ENCODE measurements at places on chromosomes 7 and 10.
A peak's percentile ranks its signal among the peaks of the same experiment; 100 is the strongest.

- DNase-seq = no peak
Observed at GRCh38 chr7:120996988-120997345, 8.5 kb downstream of the CPED1 start.

GRCh38 chr10:126052171-126052570 is 155.8 kb downstream of the FANK1 start:
- DNase-seq = no peak

- DNase-seq = no peak
Observed at GRCh38 chr10:126907423-126907970, 2.3 kb downstream of the DOCK1 start.

DNA sequence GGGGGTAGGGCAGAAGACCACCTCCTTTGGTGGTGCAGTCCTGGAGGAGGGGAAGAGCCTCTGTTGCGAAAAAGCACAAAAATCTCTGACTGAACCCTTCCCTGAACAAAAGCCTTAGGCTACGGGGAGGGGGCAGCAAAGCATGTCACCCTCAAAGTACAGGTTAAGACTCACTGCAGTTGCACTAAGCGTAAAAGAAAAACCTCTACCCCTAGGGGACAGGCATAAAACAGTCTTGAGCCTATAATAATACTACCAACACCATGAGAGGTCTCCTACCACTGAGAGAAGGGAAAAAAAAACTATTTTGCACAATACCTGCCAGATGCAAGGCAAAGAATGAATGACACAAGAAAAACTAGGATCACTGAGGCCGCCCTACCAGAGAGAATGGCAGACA is 17.3 kb downstream of the TNPO3 start:
- DNase-seq = no peak

GRCh38 chr10:26857991-26858706 is 2.6 kb downstream of the ABI1 start:
- peak; percentile 9 for DNase-seq

GRCh38 chr7:100430493-100431285 is 1.1 kb downstream of the MEPCE start:
- no peak for DNase-seq

- no peak for DNase-seq
Observed at GRCh38 chr7:140659856-140660255, 12.9 kb upstream of the ADCK2 start.

DNA sequence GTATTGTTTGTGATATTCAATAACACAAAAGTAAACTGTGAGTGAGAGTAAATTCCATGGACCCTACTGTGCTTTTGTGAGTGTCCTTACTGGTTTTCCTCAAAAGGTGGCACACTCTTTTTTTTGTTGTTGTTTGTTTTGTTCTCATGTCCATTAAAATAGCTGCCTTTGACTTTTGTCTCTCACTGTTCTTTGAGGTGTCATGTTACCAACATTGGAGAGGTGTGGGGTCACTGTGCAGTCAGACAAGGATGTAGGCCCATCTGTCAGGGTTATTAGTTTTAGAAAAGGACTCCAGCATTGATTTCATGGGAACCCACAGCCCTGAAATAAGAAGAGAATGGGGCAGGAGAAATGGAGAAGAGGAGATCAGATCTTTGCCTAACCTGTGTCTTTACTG is 383.1 kb downstream of the SORCS3 start:
- no peak for DNase-seq

- DNase-seq = peak; percentile 84
Observed at GRCh38 chr7:93949423-93949822, 27.9 kb downstream of the GNG11 start.

DNA sequence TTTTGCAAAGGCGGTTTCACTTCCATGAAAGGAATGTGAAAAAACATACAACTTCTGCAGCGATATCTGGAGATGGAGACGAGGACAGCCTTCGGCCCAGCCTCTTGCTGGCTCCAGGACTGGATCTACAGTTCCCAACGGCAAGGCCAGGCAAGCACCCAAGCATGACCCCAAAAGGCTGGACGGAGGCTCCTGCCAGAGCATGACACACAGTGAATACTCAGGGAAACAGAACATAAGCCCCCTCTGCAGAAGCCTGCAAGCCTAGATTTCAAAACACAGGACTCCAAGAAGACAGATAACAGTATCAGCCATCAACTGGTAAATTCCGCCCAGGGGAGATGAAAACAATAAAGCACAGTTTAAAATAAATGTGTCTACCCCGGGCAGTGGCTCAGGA is 3.3 kb upstream of the LRRC27 start:
- no peak for DNase-seq

DNA sequence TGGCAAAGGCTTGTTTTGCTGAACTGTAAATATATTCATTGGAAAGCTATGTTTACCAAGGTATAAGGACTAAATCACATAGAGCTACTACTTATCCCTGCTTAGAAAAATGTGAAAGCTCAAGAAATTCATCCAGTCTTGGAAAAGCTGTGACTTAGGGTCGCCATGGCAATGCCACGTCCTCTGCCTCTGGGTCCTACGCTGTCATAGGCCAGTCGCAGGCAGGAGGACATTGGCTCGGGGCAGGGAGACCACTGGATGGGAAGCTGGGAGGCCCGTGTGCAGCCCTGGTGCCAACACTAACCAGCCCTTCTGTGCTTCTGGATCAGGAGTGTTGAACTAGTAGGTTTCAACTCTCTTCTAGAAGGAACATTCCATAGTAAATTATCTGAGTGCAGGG is 67.3 kb upstream of the PDZD8 start:
- no peak for DNase-seq

DNA sequence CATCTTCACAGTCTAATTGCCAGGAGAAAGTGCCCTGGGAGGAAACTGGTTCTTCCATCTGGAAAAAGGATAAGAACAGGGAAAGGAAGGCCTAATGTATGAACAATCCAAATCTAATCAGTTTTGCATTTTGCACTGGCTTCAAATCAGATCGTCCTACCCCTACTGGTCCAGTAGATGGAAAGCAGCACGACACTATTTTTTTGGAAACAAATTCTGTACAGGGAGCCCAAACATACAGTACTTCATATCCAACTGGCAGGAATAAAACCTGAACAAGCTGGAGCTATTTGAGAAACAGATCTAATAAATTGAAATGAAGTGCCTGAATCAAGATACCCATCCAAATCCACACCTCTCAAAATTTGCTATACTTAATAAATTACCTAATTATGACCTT is 36.5 kb downstream of the ETV1 start:
- DNase-seq = no peak

DNA sequence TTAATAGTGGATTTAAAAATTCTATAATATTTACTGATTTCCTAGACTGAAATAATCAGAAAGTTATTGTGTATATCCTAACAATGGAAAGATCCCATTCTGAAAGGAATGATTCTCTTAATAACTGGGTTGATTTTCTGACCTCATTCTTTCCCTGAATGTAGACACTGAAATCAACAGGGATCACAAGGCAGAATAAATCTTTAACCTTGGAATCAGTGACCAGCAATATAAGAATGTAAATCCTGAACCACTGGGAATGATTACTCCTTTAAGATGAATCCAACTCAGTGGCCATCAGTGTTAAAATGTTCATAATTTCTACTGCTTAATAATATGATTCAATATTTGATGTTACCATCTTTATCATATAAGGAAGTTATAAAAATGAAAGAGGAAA is 47.6 kb downstream of the ANKRD26 start:
- DNase-seq = no peak

- no peak for DNase-seq
Observed at GRCh38 chr7:44541876-44542610, 913 bp upstream of the NPC1L1 start.

GRCh38 chr10:123913688-123914268 is 22.2 kb upstream of the CPXM2 start:
- DNase-seq = no peak

- no peak for DNase-seq
Observed at GRCh38 chr7:131241386-131241785, 86.3 kb upstream of the MKLN1 start.

DNA sequence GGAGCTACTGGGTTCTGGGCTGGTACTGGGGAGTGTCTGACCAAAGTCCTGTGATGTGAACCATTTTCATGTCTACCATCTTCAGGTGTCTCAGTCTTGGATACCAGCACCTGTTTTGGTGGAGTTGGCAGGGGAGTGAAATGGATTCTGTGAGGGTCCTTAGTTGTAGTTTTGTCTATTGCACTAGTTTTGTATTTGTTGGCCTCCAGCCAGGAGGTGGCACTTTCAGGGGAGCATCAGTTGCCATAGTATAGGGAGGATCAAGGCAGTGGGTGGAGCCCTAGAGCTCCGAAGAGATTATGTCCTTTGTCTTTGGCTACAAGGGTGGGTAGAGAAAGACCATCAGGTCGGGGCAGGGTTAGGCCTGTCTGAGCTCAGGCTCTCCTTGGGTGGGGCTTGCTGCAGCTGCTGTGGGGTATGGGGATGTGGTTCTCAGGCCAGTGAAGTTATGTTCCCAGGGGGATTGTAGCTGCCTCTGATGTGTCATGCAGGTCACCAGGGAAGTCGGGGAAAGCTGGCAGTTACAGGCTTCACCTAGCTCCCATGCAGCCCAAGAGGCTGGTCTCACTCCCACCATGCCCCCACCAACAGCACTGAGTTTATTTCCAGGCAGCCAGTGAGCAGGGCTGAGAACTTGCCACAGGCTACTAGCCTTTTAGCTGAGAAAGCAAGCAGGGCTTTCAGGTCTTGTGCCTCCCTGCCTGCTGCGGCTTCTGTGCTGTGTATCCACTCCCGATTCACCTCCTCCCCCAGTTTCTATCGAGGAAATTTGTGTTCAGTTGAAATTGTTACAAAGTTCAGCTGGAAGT is 153.1 kb downstream of the ZNF365 start:
- no peak for DNase-seq

DNA sequence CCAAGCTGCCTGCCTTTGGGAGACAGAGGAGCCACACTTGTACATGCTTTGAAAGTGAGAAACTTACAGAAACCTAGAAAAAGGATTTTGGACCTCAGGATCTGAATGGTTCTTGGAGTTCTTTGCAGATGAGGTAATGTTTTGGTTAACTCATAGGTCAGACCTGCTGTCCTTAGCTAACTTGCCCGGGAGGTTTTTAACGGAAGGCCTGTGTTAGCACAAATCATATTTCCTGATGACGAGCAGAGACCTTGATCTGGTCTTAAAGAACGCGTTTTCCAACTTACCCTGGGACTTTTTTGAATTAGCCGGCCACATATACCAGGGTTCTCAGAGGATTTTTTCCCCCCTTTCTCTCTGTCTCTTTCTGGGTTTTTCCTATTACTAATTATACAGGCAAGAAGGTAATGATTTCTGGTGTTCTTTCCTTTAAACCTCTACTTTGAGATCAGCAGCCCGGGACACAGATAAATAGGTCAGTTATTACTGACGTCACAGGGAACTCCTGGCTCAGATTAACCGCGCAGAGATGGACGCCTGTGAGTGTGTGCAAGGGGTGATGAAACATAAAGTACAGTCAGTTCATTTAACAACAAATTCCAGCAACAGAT is 101.7 kb upstream of the KLF6 start:
- peak; percentile 90 for DNase-seq

DNA sequence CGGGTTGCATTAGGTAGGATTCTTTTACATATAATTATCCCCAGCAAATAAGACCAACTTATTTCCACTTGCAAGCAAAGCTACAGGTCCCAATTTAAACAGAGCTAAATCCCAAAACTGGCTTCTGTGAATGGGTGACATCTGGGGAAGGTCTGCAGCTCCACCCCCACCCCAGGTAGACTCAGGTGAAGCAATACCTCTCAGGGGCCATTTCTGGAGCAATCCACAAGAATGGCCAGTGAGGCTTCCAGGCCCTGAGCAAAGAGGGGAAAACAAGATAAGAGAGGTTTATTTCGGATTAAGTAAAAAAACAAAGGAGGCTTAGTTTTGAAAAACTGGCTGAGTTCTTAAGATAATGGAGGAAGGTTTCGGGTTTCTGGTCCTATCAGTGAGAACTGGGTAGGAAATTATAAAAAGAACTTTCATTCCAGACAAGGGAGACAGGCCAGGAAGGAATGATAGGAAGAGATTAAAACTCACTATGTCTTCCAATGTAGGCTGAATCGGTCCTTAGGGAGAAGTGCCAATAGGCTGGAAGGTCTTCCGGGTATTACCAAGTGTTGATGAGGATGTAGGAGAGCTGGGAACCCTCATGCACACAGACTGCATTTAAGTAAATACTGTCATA is 25.4 kb downstream of the SH3PXD2A start:
- no peak for DNase-seq

GRCh38 chr7:143906895-143907294 is 4.9 kb upstream of the TCAF1 start:
- DNase-seq = no peak

All from foreskin fibroblast (primary cell).